ENCODE measurements at places on chromosomes 7 and 10.
A peak's percentile ranks its signal among the peaks of the same experiment; 100 is the strongest.

DNA sequence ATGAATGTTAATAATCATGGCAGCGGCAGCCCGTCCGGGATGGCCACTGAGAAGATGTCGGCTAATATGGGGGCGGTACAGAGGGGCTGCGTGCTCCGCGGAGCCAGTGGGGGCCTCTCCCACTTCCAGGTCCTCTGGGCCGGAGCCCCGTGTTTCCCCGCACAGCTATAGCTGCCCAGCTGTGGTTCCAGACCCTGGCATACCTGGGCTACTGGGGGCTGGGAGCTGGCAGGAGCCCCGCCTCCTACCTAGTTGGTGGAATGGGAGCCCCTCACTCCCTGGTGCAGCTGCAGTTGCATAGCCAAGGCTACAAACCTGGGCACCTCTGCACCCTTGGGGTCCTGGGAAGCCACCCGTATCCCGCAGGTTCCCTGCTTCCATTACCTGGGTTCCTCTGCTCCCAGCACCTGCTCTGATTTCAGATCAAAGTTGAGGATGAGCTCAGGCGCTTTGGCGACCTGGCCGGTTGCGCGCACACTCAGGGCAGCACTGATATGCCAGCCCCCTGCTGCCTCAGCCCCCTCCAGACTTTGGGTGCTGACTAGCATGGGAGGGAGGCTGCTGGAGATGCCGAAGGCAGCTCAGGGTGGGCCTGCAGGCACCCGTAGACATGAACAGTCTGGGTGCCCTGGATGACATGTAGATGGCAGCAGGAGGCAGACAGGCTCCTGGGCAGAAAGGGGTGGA, 236.5 kb upstream of the SEMA3D start:
- no peak for DNase-seq

GRCh38 chr10:29392376-29393021, 103.6 kb downstream of the LYZL1 start:
- DNase-seq, result no peak

DNA sequence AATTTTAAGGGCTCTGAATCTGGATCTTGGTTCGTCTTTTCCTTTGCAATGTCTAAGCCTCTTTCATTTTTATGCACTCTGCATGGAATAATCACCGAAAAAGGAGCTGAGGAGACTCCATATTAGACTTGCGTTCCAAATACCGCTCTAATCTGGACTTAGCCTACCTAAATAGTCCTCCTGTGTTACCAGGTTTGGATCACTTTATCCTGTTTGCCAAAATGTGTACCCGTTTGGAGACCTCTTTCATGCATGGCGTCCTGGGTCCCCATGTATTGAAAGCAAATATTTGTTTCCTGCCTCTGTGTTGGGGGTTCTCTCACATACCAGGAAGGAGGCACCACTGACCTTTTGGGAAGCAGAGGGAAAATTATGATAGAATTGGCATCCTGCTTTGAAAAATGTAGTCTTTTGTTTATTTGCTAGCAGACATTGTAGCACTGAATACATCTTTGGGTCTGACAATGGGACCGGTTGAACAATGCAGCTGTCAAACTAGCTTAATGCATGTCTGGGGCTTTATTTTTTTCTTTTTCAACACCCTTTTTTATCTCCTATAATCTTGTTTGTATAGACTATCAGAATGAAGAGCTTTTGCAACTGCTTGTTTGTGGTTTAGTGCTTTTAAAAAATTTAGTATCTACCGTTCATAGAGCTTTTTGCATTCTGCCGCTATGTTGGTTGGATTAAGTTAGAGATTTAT, 11.8 kb upstream of the CELF2 start:
- DNase-seq, result no peak

GRCh38 chr10:6086375-6087233, 2.2 kb upstream of the RBM17 start:
- peak; percentile 84 for DNase-seq

GRCh38 chr7:103993551-103993950, 4.1 kb upstream of the RELN start:
- no peak for DNase-seq

- no peak for DNase-seq
Observed at GRCh38 chr10:111116211-111116610, 39.4 kb downstream of the ADRA2A start.

DNA sequence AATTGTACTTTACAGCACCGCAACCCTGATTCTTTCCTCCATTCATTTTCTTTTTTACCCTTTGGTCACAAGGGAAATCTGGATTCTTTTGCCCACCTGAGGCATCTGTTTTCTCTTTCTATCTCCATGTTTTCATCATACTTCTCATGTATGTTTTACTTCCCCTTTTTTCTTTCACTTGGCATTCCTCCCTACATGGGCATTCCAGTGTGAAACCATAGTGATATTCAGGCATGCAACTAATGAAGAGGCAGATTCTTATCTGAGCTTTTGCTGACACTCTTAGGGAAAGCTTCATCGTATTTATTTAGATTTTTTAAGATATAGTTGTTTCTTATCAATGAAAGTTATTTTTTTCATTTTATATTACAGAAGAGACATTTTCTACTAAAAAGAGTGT, 405.2 kb upstream of the TEX47 start:
- no peak for DNase-seq
